ENCODE measurements at places on chromosomes 12 and 14.

DNA sequence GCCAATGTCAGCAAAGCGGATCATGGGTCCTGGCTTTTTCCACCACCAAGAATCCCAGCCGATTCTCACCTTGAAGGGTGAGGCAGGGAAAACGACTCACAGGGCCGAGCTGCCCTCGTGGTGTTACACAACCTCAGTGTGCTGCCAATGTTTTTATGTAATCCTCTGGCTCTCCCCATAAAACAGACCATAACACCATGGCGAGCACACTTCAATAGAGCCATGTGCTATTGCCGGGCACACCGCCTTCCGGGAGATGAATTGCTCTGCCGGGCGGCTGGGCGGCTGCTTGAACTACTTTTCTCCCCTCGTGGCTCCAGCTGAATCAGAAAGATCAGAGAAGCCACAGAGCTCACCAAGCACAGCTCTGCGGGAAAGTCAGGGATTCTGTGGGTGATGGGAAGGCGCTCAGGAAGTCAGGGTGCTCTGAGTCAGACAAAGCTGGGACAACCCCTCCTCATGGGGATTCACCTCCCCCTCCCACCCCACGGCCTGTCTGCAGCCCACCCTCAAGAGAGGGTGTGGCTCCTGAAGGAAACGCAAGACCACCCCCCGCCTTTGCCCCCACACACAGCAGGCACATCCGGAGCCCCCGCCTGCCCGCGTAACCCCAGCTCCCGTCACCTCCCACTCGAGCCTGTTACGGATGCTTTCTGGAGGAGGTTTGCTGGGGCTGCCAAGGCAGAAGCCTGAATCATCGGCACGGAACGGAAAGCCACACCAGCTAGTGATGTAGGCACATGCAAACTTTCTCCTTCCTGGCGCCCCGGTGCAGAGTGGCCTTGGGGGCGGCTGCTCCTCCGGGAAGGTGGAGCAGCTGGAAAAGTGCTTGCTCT, 1.8 kb downstream of the GALNT9 start:
- no peak for DNase-seq

- DNase-seq, result no peak
These were observed 34.9 kb upstream of the EML1 start for GRCh38 chr14:99758121-99758821.

DNA sequence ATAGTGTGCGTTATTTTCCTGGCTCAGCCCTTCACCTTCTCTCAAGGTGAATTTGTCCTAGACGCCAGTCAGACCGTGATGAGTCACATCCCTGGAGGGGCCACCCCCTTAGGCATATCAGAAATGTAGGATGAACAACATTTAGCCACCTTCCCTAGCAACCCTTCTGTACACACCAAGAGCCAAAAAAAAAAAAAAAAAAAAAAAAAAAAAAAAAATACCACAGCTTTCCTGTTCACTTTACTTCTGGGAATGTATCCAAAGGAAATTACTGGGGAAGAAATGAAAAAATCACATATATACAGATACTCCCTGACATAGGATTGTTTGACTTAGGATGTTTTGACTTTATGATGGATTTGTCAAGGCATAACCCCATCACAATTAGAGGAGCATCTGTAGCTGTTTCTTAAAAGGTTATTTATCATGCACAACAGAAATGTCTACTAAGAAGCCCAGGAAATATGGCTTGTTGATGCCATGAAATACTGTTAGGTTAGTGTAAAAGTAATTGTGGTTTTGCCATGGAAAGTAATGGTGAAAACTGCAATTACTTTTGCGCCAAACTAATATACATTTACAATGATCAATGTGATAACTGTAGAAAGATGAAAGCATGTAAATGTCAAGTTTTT, 68.2 kb upstream of the BDKRB2 start:
- peak; percentile 31 for DNase-seq

DNA sequence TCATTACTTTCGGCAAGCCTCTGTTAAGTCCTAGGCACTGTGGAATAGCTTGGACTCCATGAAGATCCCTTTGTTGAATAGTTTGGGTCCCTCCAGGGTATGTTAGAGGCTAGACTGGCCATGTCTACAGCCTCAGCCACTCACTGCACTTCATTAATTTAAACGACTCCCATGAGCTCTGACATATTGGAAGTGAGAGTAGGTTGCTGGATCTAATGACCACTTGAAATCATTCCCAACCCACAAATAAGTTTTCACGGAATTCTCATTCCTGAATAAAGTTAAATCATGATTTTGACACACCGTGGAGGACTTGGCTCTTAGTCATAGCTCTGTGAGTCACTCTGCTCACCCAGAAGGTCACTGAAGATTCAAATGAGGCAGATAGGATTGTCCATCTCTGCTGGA, 21.4 kb upstream of the APPL2 start:
- DNase-seq, result no peak

GRCh38 chr12:94922561-94922960, 80.9 kb downstream of the NDUFA12 start:
- DNase-seq, result no peak

DNA sequence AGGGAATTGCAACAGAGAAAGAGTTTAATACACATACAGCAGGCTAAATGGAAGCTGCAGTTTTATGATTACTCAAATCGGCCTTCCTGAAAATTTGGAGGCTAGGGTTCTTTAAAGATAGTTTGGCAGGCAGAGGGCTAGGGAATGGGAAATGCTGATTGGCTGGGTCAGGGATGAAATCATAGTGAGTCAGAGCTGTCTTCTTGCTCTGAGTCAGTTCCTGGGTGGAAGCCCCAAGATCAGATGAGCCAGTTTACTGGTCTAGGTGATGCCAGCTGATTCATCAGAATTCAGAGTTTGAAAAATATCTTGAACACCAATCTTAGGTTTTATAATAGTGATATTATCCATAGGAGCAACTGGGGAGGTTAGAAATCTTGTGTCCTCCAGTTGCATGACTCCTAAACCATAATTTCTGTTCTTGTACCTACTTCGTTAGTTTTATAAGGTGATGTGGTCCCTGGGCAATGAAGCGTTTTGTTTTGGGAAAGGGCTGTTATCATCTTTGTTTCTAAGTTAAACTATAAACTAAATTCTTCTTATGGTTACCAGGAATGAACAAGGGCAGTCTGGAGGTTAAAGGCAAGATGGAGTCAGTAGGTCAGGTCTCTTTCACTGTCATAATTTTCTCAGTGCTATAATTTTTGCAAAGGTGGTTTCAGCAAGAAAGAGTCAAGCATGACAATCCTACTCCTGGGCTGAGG, 257.8 kb upstream of the CCDC196 start:
- no peak for DNase-seq

DNA sequence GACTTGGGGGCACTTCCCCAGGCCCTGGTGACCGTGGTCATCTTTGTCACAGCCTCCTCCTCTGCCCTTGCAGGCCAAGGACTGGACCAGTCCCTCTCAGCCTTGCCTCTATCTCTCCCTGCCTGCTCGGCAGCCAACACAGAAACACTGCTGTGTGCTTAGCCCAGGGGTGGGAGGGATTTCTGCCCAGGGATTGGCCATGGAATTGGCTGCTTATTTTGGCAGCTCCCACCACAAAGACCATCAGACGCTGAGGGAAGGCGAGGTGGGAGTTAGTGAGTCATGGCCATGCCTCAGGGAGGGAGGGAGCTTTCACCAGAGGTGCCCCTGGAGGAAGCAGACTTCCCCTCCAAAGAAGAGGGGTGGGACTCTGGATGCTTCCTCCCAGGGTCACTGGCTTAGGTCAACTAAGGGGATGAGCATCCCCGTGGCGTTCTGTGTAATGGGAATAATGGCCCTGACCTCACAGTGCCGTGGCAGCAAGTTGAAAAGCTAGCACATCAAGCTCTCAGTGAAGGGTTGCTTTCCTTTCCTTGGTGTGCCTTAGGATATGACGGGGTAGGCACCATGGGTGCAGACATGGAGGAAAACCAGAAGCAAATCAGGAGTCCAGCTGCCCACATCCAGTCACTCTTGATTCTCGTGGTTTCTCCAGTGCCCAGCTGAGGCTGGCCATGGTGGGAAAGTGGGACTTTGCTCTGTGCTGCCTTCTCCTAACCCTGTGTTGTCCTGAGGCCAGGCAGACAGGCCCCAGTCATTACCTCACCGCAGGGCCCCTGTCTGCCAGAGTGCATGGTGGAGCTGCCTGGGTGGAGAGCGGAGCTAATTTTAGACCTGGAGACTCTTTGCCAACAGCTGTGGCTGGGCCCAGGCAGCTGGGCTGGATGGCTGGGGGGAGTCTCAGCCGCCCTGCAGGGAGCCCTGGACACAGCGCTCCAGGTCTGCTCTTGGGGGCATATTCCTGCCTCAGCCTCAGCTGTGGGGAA, 21.4 kb downstream of the B4GALNT3 start:
- peak; percentile 92 for DNase-seq

DNA sequence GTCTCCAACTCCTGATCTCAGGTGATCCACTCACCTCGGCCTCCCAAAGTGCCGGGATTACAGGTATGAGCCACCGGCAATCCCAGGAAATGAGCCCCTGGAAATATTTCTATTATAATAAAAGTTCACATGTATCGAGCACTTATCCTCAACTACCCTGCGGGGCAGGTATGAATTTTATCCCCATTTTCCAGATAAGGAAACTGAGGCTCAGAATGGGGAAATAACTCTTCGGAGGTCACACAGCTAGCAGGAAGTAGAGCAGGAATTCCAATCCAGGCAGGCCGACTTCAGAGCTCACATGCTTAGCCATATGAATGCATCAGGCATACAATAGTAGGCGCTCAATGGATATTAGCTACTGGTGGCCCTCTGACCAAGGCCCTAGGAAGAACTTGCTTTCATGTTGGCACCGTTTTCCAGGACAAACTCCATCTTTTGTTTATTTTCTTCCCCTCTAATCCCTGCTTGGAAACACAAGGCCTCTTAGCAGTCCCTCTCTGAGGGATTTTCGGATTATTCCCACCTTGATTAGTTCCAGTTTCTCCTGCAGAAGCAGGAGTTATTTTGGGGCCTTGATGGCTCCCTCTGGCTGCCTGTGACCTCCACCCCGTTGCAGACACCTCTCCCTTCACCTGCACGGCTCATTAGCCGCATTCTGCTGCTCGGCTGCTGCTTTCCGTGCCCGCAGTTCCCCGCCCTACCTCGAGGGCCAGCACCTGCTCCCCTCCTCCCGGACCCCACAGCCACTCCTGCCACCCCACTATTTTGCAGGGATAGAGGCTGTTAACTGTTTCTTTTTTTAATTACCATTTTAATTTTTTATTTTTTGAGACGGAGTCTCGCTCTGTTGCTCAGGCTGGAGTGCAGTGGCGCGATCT, 18.7 kb upstream of the POP5 start:
- DNase-seq, result no peak

- peak; percentile 35 for DNase-seq
These were observed 162.7 kb upstream of the TMTC2 start for GRCh38 chr12:82523996-82524395.

GRCh38 chr14:86897704-86898513, 1095.1 kb downstream of the GALC start:
- no peak for DNase-seq
